NCI-H226 (cell line): ENCODE measurements at places on chromosomes 2 and 18.

- no peak for DNase-seq
Observed at GRCh38 chr18:14179306-14179705, 47.1 kb upstream of the ZNF519 start.

DNA sequence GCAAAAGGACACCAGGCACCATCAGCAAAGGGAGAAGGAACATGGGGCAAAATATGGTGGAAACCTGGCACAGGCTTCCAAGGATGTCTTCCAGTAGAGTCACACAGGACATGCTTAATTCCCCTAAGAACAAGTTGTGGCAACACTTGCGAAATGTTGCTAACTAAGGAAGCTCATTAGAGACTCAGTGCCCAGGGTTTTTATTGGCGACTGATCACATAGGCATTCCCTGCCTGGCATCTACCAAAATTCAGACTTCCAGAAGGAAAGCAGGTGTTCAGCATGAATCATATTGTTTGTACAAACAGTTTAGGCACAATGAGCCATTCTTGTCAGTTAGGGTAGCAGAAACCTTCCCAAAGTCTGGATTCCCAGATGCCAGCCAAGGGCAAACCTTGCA, 25.7 kb downstream of the SLC4A1AP start:
- no peak for DNase-seq

DNA sequence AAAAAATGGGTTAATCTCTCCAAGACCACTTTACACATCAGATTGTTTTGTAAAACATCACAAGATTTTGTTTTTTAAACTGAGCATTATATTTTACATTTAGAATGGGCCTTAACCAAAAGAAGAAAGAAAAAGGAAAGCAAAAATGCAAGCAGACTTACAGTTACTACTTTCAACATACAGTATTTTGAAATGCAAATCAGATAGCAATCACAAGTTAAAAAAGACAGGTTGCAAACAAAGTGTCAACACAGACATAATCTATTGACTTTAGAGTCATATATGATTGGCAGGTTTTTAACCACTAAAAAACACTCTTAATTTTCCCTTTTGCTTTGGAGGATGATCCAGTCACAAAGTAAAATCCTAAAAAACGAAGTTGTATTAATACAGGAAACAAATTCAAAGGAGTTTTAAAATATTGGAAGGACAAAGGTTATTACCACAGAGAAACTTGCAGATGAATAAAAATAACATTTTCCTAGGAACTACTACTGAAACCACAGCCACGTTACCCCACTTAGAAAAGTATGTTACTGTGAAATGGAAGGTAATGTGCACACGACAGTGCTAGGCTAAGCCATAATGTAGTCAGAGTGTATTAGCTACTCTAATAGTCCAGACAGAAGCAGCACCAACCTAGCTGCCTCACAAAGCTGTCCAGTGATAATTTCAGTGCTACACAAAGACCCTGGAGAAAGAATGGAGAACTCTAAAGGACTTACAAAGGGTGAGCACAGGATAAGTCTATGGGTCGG, 22.9 kb downstream of the DARS1 start:
- no peak for DNase-seq

DNA sequence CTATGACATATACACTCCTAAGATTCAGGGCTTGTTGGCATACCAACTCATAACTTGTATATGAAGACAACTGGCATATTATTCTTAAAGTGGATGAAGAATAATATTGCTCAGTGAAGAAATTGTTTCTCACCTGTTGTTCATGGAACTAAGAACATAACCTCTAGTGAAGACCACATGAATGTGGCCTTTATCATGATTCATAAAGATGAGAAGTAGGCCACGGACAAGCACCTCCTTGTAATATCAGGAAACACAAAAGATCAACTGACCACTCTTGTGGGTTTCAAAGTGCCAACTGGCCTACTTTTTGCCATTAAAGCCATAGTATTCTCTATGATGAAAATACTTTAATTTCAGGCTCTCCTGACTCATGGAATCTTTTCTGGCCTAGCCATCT, 407.4 kb downstream of the GRB14 start:
- DNase-seq, result no peak

- DNase-seq, result no peak
Observed at GRCh38 chr2:77479395-77479794, 42.8 kb downstream of the LRRTM4 start.

DNA sequence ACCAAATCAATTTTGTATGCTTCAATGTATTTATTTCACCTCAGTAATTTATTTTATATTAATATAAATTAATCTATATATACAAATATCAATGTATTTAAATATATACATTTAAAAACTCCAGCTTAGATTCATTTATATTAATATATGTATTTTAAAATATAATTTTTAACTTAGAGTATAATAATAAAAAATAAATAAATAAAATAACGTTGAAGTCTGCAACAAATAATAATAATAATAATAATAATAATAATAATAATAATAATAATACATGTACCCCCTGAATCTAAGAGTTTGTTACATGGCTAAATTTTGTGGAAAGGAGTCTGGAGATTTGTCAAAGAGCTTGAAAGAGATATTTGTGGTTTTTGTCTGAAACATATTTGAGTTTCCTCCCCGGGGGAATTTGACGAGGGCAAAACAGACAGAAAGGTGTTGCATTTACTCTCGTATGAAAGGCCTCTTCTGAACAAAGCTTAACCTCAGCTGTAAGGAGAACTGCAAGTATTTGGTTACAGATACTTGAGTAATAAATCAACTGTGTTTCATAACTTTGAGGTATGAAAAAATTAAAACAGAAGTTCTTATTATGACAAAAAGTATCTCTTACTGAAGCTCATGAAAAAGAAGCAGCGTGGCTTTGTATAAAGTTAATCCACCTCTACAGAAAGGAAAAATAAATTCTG, 93.4 kb downstream of the CDH19 start:
- peak; percentile 40 for DNase-seq

GRCh38 chr18:21315741-21316197, 73.7 kb downstream of the GREB1L start:
- peak; percentile 85 for DNase-seq

DNA sequence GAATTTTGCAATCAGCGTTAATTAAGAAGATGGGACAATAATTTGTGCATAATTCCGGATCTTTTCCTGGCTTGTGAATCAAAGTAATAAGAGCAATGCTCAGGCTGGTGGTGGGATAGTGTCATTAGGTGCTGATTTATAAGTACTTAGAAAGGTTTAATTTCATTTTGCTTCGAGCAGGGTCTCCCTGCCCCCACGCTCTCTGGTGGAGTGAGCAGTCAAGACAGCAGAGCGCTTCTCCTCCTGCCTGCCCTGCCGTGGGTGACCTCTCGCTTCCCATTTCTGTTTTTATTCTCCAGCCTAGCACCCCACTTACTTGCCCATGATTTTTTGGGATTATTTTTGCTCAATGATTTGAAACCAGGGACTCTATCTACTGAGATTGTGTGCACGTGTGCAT, 7.1 kb downstream of the ASB18 start:
- DNase-seq, result no peak
